COR-L47 (cell line): ENCODE measurements at places on chromosomes 4 and X.

DNA sequence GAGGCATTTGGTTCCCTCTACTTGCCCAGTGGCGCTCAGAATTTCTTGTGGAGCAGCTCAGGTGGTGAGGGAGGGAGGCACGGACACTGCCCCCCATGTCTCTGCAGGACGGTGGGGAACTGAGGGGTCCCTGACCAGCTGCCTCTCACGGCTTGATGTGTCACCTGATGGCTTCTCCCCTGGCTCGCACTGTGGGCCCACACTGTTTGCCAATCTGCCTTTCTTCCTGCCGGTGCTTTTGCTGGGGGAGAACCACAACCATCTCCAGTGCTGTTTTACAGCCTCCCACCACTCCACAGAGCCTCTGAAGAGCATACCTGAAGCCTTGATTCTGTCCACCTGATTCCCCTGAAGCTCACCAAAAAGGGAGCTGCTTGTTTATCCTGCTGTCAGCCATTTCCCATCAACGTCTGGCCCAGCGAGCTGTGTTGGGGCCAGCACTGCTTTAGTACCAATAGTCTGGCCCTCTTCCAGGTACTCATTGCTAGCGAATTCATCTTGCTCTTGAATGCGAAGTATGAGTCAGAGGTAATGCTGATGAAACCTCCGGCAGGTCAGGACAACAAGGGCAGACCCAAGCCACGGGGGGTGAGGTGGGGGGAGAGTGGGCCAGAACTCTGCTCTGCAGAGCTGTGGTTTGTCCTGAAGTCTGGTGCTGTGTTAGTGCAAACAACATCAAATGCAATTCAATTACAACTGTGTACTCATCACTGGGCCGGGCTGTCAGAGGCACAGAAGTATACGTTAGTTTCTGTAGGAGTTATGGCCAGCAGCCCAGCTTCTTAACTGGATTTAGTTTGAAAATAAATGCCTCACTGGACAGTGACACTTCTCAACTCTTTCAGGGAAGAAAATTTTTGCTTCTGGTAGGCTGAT, 208.3 kb upstream of the JADE1 start:
- peak; percentile 75 for DNase-seq

- no peak for DNase-seq
These were observed 18.2 kb upstream of the PLAC1 start for GRCh38 chrX:134676436-134676835.

- no peak for DNase-seq
These were observed 328.4 kb downstream of the PAPSS1 start for GRCh38 chr4:107391630-107392028.

DNA sequence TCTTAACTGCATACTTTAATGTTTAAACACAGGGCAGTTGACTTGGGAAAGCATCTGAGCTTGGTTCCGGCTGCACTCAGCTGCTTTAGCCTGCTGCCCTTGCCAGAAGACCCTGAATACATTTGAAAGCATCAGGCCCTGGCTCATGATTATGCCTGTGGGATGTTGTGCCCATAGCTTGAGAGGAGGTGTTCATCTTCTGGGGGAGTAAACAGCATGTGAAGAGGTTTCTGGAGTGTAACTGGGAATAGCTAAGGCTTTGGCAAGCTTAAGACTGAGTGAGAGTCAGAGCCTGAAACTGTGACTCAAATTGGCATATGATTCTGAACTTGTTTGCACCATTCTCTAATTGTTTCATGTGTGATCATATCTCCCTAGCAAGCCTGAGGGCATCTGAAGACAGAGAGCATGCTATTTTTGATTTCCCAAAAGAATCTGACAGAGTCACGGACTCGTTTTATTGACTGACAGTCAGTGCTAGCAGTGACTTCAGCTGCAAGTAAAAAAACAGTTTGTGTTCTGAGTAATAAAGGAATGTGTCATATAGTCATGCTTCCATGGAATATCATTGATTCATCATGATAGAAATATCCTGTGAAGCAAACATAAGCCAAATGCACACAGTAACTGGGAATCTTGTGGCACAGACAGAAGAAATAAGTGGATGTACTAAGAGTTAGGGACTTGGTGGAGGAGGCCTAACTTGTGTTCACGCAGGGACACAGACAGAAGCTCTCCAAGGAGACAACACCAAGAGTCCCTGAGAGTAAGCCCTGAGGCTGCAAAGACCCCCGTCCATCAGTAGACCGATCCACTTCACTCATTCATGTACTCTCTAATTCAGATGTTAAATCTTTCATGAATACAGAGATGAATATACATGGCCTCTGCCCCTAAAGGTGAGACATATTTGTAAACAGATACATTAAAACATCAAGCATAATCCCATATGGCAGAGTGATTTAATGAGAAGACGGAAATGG, 100.7 kb downstream of the SYNPO2 start:
- DNase-seq, result no peak

GRCh38 chr4:81431971-81432370, 39.7 kb downstream of the RASGEF1B start:
- DNase-seq, result no peak

GRCh38 chr4:52106660-52107059, 55.6 kb downstream of the SPATA18 start:
- DNase-seq, result no peak

GRCh38 chr4:68592673-68593072, 16.6 kb upstream of the UGT2B17 start:
- DNase-seq, result no peak

DNA sequence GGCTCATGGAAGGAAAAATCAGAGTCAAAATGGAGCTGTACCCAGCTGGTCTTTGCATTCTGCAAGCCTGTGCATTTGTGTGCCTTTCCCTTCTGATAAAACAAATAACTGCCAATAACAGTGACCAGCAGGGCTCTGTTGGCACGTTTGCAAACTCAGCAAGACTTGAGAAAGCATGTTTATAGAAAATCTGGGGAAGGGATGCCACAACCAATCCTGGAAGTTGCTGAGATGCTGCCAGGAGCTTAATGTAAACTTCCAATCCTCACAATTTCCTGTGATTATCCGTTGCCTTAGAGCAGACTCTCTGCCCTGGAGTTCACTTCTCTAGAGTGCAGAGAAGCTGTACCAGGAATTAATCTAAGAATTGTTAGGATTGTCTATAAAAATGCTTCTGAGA, 6.9 kb upstream of the ANXA3 start:
- no peak for DNase-seq

- no peak for DNase-seq
These were observed 7.9 kb downstream of the FRMD7 start for GRCh38 chrX:132119821-132120515.

GRCh38 chr4:168101026-168101425, 8.7 kb downstream of the ANXA10 start:
- DNase-seq, result no peak

DNA sequence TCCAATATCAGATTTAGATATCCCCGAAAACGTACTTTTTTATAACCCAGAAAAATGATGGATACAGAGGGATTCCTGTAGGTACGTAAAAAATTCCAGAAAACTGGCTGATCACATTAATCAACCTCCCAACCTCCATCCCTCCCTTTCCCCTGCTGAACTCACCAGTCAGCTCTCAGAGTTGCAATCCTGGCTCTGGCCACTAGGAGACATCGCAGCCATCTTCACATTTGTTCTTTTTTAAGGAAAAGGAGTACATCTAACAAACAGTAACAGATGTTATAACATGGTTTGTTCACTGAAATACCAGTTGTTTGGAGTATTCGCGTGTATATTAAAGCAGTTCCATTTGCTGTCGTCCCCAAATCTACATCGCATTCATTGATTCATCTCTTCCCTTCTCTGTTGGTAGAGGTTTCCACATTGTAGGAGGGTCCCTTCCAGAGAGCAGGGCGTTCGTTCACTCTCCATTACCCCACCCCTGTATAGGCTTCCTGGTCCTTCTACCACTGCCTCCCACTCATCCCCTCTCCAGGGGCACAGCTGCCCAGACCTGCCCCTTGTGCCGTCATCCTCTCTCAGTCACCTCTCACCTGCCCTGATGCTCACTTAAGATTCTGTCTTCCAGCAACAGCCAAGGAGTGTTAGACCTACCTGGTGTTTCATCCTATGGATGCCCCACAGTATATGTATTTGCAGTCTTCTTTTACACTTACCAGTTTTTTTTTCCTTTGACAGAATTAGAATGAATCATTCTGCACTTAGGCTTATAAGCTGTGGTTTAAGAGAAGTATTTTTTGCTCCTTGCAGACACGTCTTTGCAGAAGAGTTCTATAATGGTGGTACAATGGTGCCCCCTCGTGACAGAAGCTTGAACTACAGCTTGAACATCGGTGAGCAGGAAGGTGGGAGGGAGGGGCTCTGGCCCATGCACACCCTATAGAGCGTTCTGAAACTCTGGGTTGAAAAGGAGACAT, 36.8 kb upstream of the RAB40AL start:
- peak; percentile 17 for DNase-seq
